ENCODE measurements at places on chromosomes 3 and 15.

DNA sequence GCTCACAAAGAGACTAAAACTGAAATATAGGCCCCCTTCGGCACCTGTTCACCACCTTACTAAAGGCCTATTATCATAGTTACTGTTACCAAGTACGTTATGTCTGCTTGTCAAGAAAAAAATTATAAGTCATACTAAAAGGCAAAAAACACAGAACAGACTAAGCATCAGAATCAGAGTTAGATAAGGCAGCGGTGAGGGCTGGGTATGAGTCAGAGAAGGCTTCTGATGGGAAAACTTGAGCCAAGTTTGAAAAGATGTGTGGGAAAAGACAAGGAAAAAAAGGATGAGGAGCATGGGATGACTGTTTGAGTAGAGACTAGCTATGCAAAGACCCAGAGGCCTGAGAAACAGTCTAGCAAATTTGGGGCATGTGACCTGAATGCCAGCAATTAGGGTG is 387.2 kb upstream of the SGO1 start:
- DNase-seq, result no peak

DNA sequence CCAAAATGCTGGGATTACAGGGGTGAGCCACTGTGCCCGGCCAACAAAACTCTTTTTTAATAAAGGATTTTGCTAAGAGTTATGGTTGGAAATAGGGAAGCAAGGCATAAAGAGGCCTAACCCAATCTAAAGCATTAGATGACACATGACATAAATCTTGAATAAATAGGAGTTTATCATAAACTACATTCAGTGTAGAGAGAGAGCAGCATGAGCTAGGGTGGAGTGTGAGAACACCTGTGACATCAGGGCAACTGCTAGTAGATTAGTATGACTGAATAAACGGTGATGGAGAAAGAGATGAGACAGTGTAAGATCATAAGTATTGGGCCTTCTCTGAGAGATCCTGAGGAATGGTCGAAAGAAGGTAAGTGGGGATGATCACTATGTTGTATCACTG is 63.7 kb downstream of the DPPA2 start:
- DNase-seq, result no peak

DNA sequence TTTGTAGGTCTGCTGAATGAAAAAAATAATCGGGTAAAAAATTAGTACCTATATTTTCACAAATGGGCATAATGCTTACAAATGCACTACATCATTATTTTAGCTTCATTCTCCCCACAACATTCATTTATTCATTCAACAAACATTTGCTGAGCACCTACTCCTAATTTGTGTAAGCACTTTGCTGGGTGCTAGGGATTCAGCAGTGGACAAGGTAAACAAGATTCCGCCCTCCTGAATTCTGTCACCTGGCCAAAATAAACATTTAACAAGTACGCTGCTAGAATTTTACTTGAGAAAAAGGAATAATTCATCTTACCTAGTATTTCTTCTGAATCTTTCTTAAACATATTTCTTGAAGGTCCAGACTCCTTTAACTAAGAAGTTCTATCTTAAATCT is 72.1 kb downstream of the TIGIT start:
- no peak for DNase-seq

GRCh38 chr15:74664028-74664616 is 31.7 kb downstream of the EDC3 start:
- DNase-seq, result peak; percentile 39

GRCh38 chr15:75577401-75578172 is 1.5 kb downstream of the PTPN9 start:
- DNase-seq, result no peak

DNA sequence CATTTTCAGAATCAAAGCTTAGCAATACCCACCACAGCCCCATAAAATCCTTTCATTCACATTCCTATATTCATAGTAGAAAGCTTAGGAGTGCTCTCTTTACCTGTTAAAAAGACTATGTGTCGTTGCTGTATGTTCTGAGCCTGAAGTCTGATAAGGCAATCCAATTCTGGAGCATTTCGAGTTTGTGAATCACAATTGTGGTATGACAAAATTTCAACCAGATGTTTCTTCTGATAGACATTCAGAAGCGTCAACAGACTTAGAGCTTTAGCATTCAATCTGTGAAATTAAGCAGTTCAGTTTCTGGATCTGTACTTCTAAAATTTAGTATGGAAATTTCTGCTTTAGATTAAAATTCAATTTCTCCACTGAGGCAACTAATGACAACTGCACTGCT is 58.3 kb downstream of the TASOR start:
- peak; percentile 62 for DNase-seq

DNA sequence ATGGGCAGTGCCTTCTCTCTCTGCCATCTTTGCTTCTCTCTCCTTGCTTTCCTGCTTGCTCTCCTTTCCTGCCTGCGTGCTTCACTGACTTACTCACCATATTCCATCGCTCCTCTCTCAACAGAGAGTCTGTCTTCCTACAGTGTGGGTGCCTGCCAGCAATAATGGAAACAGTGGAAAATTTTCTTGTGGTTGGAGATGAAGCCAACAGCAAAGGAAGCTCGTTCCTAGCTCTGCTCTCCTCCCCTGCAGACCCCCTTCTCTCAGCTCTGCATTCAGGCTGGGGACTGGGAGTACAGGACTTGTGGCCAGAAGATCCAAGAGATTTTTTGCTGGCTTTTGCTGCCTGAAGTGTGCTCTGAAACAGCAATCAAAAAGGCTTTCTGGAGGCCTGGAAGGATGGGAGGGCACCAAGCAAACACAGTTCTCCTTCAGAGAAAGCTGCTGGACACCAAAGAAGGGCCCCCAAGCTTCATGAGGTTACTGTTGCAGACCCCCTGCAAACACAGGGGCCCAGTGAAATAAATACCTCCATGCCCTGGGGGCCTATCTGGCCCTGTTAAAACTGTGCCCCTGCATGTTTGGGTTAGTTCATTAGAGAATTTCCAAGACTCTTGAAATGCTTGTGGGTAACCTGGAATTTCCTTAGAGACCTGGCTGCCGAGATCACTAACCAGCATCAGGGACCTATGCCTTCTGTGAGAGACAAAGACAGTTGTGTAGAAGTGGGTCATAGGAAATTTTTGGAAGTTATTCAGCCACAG is 149.9 kb upstream of the RASGRP1 start:
- peak; percentile 83 for DNase-seq

GRCh38 chr15:31262143-31262530 is 64.5 kb upstream of the KLF13 start:
- no peak for DNase-seq

- DNase-seq, result no peak
These were observed 37.8 kb downstream of the GPR171 start for GRCh38 chr3:151165226-151165625.

DNA sequence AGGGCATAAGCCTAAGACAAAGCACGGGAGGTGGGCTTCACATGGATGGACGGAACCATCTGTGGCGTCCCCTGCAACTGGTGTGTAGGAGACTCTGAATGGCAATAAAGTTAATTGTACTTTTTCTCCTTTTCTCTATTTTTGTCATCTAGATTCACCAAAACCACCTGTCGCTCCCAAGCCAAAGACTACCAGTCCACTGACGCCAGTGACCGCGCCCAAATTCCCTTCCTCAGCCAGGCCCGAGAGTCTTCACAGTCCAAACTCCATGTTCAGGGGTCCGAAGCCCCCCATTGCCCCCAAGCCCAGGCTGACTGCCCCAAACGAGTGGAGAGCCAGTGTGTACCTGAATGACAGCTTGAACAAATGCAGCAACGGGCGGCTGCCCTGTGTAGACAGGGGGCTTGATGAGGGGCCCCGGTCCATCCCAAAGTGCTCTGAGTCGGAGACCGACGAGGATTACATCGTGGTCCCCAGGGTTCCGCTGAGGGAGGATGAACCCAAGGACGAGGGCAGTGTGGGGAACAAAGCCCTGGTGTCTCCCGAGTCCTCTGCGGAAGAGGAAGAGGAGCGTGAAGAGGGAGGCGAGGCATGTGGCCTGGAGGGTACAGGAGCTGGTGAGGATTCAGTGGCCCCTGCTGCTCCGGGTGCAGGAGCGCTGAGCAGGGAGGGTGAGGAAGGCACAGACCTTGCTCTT is at the start of gene FGD5:
FGD5 (plus strand) TSS at position 159 of the 697 bp plus-strand sequence; CDS start at position 269, 110 bp downstream.
- DNase-seq, result no peak

GRCh38 chr3:149586871-149587270 is 71.0 kb downstream of the WWTR1 start:
- DNase-seq, result no peak

- DNase-seq, result no peak
These were observed 33.9 kb downstream of the ILDR1 start for GRCh38 chr3:121988146-121988545.

- peak; percentile 83 for DNase-seq
These were observed 77.1 kb downstream of the WDR76 start for GRCh38 chr15:43903864-43904290.

GRCh38 chr15:51731549-51732267 is 5.7 kb downstream of the LYSMD2 start:
- no peak for DNase-seq

DNA sequence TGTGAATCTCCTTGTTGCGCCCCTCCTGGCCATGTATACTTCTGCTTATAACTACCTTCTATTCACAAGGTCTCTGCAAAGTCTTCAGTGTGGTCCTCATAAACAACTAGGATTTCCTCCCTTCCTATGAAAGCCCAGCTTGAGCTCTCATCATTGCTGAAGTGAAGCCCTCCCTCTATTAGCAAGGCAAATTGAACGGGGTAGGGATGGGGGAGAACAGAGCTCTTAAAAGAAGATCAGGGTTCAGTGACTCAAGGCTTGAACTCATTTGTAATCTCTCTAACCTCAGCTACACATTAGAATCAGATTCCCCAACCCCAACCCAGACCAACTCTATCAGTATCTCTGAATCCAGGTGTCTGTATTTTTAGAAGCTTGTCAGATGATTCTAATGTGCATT is 88.3 kb upstream of the ST8SIA2 start:
- DNase-seq, result no peak

- DNase-seq, result no peak
These were observed 23.9 kb upstream of the NEK10 start for GRCh38 chr3:27392950-27393679.

DNA sequence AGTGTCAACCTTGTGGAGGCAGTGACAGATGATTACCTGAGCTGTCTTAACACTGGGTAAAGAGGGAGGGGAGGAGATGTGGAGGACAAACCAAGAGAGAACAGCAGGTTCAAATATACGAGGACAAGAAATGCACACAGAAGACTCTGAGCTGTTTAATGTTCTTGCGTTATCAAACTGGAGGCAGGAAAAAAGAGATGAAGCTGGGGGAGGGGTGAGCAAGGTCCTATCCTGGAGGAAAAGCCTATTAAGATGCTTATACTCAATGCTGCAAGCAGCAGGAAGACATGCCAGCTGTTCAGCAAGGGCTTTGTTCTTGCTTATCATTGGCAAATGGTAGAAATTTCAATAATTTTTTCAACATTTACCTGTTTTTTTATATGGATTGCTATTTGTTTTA is 345.7 kb upstream of the TRIM42 start:
- DNase-seq, result no peak

GRCh38 chr3:168071591-168072322 is 24.0 kb downstream of the GOLIM4 start:
- peak; percentile 78 for DNase-seq

- DNase-seq, result no peak
These were observed 57.8 kb upstream of the ACTC1 start for GRCh38 chr15:34853001-34853758.

DNA sequence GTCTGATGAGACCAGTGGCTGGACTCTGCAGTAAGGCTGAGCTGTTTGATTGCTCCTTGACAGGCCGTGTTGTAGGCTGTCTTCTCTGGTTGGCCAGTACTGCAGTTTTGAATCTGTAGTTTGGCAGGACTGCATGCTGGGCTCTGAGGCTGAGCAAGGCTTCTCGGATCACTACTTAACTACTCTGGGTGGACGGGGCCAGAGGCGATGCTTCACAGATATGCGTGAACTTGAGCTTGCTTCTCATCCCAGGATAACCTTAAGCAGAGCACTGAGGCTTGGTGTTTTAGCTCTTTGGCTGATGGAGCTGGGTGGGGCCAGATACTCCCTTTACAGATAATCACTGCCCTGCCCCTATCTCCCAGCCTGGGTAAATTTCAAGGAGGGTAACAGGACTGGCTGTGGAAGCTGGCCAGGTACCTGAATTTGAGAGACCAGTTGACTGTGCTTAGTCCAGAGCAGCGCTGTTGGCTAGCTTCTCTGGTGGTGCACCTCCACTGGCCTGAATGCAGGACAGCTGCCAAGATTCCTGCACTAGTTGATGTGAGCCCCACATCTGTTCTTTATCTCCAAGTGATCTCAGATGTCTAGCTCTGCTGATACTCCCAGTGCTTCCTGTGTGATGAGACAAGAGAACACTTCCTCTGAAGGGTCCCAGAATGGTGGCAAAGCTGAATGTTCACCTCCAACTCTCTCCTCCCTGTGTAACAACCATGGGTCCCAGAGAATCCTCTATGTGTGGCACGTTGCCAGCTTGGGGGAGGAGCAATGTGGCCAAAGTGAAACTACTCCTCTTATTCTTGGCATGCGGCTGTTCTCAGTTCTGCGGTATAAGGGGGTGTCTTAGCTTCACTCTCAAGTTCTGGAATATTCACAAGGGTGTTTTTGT is 37.9 kb downstream of the RPL39L start:
- DNase-seq, result peak; percentile 59

DNA sequence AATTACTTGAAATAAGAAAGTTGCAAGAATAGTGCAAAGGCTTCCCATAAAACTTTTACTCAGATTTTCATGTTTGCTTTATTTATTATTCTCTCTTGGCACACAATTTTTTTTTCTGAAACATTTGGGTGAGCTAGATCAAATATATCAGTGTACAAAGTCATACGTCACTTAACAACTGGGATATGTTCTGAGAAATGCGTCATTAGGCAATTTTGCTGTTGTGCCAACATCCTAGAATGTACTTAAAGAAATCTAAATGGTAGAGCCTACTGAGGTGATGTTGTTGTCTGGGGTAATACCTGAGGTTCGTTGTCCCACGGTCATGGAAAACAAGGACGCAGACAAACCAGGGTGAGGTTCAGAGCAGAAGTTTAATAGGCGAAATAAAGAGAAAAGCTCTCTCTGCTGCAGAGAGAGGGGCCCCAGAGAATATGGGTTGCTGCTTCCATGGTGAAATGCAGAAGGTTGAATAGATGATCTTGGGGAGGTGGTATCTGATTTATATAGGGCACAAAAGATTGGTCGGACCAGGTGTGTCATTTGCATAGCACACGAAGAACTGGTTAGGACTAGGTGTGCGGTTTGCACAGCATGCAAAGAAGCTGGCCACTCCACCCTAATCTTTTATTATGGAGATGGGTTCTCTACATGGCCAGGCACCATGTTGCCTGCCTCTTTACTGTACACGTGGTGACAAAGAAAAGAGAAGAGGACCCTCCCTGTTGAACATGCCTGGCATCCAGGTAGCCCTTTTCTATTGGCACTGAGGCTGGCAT is 8.8 kb upstream of the GRAMD1C start:
- DNase-seq, result no peak

DNA sequence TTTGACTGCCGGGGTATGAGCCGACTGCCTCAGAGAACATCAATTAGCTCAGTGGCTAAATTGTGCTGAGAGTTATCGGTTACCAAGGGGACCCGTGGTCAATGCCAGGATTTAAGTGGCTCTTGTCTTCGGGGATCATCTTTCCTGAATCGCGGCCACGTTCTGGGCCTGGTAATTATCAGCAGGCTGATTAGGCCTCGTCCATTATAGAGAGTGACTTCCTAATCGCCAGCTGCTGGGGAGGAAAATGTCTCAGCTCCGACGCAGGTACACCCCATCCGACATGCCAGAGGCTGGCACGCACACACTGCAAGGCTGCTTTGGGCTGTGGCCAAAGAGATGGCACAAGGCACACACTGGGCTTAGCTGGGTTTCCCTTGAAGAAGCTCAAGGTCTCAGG is 10.6 kb downstream of the TRH start:
- DNase-seq, result no peak

GRCh38 chr3:155560594-155560993 is 184.3 kb downstream of the PLCH1 start:
- DNase-seq, result peak; percentile 35

Measured in AG20443 (cell line).